Fibroblast of villous mesenchyme (primary cell): ENCODE measurements at places on chromosomes 3 and 15. TPM values are rescaled to one million over a fixed set of nuclear protein-coding genes. Genes with fewer than 3 reads are reported as not detected.

DNA sequence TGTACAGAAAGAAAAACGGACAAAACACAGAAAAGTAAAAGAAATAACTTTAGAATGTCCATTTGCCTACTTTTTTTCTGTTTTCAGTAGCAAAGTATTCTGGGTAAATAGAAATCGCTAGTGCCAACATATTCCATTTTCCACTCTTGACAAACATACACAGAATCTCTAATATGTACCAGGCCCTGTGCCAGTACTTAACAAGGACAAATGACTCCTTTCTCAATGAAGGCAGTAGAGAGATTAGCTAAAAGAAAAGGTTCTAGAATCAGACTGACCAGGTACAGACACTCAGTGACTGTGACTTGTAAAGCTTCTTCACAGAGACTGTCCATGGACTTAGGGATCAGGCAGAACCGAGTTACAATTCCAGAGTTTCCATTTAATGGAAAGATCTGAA lies 165.8 kb upstream of the STAC start:
- DNase-seq = no peak

DNA sequence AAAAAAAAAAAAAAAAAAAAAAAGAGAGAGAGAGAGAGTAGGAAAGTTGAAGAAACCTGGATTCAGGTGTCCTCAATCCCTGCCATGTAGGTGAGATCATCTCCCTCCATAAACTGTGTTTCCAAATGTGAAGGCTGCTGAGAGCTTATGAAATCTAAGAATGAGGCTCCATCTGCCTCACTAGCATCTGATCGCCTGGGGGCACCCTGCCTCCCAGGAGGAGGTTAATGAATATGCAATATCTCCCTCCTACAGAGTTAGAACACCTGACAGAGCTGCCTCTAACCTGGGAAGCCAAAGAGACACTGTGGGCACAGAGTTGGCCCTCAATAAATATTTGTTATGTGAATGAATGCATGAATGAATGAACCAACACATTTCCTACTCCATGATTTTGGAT lies 23.8 kb upstream of the ZNF148 start:
- DNase-seq = no peak

GRCh38 chr3:181383760-181384159 lies 328.0 kb upstream of the SOX2 start:
- no peak for DNase-seq

DNA sequence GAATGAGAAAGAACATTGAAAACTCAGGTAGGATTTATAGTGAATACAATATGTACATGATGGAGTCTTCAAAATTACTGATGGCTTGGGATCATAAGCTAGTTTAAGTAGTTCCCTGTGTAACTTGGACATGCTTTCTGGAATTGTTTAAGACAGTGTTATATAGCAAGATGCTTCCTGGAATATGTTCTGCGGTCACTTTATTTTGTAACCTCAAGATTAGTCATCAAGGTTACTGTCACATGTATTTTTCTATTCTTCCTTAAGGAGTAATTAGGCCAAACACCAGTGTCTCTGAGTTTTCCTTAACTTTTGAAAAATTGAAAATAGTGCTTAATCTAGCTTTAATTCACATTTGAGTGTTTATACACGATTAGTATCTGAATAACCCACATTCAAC lies 760.3 kb upstream of the ARRDC4 start:
- DNase-seq = peak; percentile 43

GRCh38 chr3:56124546-56124945 lies 343.7 kb downstream of the ERC2 start:
- DNase-seq = no peak

DNA sequence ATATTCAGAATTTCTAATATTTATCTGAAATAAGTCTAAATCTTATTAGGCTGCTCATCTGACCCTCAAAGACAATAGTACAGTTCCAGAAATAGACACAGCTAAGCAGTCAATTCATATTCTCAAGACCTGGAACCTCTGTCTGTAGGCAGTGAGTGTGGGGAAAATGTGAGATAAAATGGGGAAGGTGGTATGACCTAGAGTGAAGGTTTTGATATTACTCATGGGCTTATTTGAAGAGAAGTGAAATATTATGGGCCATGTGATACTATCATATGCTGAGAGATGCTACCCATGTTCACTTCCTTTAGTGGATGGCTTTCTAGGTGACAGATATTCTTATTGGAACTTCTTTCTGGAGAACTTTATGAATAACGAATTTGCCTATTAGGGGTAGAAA lies 33.5 kb downstream of the TGFBR2 start:
- DNase-seq = no peak

DNA sequence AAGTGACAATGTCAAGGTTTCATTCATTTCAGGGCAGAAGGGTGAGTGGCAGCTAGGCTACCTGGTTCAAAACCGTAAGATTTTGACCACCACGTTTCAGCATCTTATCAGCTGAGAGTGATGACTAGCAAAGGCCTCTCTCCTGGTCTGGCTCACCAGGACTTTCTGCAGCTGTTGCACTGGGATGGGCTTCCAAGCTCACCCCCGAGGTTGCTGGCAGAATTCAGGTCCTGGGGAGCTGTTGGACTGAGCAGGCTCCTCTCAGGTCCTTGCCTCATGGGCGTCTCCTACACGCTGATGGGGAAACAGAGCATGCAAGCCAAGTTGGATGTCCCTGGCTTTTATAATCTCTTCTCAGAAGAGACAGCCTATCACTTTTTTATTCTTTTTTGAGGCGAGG lies 88.8 kb upstream of the RNU6-1 start:
- DNase-seq = no peak

DNA sequence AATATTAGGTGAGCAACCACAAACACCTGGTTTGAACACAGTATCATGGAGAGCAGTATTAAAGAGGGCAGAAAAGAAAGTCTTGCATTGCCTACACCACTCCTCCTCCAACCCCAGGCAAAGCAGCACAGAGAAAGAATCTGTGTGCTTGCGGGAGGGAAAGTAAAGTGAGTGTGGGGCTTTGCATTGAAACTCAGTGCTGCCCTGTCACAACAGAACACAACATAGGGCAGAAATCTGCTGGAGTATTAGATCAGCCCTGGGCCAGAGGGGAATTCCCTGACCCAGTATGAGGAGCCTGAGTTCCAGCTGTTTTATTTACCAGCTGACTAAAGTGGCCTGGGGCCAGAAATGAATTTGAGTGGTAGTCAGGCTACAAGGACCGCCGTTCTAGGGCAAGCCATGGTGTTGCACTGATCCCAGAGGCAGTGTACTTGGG lies 75.5 kb downstream of the SPATA16 start:
- DNase-seq = peak; percentile 8

DNA sequence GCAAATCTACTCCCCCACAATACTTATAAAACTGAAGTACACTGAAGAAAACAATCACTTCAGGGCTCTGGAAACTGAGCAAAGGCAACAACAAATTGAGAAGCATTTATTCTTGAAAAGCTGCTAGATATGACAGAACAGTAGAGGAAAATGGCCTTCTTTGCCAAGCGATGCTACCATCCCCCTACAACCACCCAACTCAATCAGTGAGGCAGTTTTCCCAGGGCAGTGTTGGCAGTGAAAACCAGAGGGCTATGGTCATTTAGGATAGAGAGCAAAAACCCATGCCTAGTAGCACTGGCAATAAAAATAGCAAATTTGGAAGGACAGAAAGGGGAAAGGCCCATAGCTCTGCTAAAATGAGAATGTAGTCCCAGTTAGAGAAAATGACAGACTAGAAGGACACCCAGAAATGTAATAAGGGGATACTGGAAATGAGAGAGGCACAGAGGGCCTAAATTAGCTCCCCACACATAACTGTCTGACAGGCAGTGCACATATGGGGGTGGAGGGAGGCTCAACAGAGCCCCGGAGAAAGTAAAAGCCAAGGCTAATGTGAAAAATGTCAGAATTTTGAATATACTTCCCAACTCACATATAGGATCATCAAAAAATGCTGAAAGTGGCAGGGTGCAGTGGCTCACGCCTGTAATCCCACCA lies 143.5 kb downstream of the GSK3B start:
- DNase-seq = no peak

DNA sequence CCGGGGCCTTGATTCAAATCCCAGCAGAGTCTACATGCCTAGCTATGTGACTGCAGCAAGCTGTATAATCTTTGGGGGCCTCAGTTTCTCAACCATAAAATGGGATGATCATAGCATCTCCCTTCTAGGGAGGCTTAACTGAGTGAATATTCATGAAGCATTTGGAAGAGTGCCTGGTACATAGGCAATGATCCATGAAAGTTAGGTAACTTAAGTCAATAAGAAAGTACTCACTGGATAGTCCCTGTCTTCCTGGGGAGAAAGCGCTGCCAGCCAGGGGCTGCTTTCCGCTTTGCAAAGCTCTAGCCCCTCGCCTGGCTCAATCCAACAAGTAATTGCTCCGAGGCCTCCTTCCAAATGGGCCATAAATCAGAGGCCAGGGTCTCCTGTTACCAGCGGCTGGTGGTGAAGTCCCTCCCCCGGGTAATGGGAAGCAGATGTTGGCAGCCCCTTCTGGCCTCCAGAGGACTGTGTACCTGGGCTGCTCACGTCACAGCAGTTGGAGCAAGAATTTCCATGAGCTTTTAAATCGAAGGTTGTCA lies 521.9 kb upstream of the PROK2 start:
- DNase-seq = peak; percentile 55

DNA sequence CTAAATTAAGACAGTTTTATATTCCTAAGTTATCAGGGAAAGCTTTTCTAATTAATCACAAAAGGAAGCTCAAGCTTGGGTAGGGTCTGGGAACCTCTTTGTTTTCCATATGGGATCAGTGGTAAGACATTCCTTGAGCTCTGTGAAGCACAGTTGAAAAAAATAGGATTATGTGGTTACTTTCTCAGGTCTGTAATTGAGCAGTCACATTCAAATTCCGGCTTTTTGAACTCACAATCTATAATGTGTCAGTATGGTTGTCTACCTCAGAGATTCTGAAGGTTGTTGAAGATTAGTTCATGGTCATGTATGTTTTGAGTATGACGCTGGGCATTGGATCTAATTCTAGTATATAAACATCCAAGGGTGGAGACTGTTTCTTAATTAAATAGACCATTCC lies 364.5 kb downstream of the LPP start:
- no peak for DNase-seq

DNA sequence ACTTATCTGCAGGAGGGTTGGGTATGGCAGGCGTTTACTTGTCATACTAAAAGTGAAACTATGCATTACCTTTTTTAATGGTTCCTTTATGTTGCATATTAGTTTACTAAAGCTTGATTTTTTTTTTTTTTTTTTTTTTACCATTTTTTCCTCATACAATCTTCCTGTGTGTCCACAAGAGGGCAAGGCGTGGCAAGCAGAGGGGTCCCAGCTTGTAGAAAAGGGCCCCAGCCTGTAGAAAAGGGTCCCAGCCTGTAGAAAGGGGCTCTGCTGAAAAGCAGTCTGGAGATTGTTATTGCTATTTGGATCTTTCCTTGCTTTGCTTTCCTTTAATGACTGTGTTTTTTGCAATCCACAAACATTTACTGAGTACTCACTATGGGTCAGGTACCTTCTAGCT lies 21.9 kb downstream of the MKRN2 start:
- DNase-seq = no peak

GRCh38 chr3:15646851-15647511 lies 45.4 kb downstream of the BTD start:
- peak; percentile 100 for DNase-seq

GRCh38 chr15:76566276-76566675 lies 229.7 kb downstream of the ISL2 start:
- DNase-seq = peak; percentile 4

The ADAMTS17 gene
- under 0.01 and 0.32 TPM in 2 replicates for total RNA-seq

The C2CD4A gene
- not detected in 2 replicates for total RNA-seq

The EFCC1 gene
- not detected in 2 replicates for total RNA-seq

The ACKR2 gene
- total RNA-seq = under 0.01 TPM in 1 of 2 replicates, not detected in the other

The TRH gene
- not detected in 2 replicates for total RNA-seq

The CIDEC gene
- total RNA-seq = not detected in 2 replicates

The SCAANT1 gene
- not detected in 2 replicates for total RNA-seq

The ZNF770 gene
- total RNA-seq = 24.5 and 44.0 TPM in 2 replicates

The DNASE1L3 gene
- total RNA-seq = not detected in 2 replicates

The TIGIT gene
- under 0.01 TPM in 1 of 2 replicates, not detected in the other for total RNA-seq
